ENCODE measurements at places on chromosomes 2 and 18.
A peak's percentile ranks its signal among the peaks of the same experiment; 100 is the strongest.

DNA sequence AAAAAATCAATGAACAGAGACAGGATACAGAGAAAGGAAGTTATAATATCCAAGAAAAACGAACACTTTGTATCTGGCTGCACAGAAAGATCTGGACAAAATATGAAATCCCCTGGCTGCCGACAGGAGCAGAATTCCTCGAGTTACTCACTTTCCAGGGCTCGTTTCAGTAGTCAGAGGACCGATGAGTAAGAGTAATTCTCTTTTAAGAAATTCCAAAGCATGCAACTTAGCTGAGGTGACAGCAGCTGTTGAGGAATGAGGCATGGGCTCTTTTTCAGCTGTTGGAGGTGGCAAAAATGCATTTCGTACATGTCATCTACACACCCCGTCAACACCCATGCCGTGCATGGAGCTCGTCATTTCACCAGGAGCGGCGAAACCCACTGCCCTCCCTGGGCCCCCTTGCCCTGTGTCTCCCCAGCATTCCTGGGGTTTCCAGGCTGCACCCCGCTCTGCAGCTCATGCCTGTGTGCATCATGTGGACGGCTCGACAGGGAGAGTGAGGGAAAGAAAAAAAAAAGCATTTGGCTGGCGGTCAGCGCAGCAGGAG is 210.8 kb upstream of the SMIM21 start:
- no peak for DNase-seq

- no peak for DNase-seq
These were observed 104.7 kb upstream of the COPS8 start for GRCh38 chr2:236980961-236981360.

GRCh38 chr2:66301767-66302140 is 133.2 kb upstream of the MEIS1 start:
- DNase-seq: no peak

GRCh38 chr2:170073288-170073687 is 104.7 kb upstream of the MYO3B start:
- DNase-seq: no peak

DNA sequence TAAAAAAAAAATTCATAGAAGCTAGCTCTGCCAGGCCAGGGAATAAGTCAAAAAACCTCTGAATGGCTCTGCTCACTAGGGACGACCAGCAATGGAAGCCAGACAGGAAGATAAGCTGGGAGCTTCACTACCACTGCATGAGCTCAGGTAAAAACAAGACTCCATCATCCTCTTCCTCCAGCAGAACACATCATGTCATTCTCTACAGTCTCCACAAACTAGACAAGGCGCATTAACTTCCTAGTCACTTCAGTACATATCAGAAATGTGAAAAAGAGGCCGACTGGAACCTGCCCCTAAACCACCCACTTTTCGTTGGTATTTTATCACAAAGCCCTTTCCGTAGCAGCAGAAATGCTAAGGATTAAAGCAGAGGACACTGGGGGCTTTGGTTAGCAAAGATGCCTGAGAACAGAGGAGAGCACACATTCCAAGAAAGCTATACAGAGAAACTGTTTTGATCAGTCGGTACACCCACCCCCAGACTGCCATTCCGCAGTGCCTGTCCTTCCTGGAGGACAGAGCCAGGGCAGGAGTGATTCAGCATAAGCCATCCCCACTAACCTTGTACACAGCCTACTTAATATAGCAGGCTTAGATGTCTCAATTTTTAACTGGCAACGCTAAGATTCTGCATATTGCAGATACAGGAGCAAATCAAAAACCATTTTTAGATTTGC is 53.4 kb downstream of the AAK1 start:
- DNase-seq: no peak

- no peak for DNase-seq
These were observed 17.6 kb upstream of the KIDINS220 start for GRCh38 chr2:8855010-8855409.

GRCh38 chr2:4217737-4218136 is 514.4 kb downstream of the DCDC2C start:
- DNase-seq: no peak

DNA sequence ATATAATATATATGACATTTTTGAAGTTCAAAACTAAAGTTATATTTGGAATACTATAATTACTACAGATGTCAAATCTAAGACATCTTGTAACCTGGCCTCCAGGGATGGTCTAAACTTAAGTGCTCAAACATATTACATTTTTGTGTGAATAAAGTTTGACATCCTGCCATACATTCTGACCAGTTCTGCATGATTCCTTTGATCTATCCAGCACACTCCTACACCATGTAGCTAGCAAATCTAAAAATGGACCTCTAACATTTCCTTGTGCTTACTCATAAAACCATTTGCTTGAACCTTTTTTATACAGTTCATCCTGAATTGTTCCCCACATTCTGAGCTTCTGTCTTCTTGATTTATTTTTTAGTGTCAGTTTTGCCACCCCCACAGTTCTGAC is 294.3 kb upstream of the ZNF804A start:
- no peak for DNase-seq

- peak; percentile 63 for DNase-seq
These were observed 80.8 kb upstream of the LCLAT1 start for GRCh38 chr2:30366199-30366691.

DNA sequence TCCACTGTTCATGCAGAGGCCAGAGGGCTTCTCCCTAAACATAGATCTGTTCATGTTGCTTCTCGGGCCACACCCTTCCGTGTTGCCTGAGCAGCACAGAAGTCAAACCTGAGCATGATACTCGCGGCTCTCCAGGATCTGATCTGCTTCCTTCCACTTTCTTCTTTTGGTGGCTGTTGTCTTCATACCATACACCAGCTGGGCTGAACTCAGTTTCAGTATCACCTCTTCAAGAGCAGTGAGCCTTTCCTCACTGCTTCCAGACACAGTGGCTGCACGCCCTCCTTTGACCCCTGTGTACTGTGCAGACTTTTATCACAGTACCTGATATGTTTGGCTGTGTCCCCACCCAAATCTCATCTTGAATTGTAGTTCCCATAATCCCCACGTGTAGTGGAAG is 348.9 kb downstream of the NBAS start:
- DNase-seq: no peak

GRCh38 chr2:177291701-177292100 is 27.2 kb upstream of the NFE2L2 start:
- no peak for DNase-seq

- DNase-seq: no peak
These were observed 3.2 kb upstream of the KIDINS220 start for GRCh38 chr2:8840475-8841091.

- DNase-seq: no peak
These were observed 186.9 kb downstream of the ZFP36L2 start for GRCh38 chr2:43039376-43040080.

DNA sequence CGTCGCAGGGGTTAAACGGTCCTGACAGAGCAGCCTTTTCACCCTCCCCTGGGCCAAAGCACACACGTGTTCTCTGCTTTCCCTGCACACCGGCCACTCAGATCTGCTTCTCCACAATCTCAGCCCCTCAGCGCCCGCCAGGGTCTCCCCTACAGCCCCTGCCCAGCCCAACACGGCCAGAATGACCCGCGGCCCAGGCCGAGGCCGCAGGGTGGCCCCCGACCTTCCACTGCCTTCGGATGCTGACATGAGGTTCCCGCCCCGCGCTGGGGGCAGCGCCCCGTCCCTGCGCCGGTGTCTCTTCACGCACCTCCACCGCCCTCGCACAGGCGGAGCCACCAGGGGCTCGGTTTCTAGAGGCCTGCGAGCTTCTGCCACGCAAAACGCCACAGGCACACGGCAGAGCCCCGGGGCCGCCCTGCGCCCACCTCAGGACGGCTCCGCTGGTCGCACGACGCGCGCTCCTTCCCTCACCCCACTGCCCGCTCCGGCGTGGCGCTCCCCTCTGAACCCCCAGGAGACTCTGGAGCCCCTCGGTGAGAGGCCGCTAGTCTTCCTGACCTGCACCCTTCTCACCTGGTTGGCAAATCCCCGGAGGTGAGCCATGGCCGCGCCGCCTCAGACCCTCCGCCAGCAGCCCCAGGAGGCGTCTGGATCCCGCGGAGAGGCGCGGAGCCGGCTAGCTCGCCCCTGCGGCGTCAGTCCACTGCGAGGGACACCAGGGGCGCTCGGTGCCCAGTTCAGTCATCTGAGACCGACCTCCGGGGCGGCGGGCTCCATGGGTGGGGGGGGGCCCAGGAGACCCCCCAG is 749 bp downstream of the STK25 start:
- DNase-seq: peak; percentile 57

DNA sequence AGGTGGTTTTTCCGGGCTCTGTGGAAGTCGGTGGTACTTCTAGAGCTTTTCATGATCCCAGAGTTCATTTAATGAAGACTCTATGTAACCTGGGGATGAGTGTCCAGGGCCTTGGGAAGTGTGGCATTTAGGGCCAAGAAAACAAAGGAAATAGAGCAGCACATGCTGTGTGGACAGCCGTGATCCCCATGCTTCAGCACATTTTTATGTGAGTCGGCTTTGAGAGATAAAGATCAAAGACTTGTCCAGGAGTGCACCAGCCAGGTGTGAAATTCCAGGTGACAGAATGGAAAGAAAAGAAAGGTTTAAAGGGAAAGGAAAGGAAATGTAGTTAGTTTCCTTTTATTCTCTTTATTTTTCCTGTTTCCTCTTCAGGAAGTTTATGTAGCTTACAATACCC is 258.0 kb upstream of the NRP2 start:
- DNase-seq: no peak

DNA sequence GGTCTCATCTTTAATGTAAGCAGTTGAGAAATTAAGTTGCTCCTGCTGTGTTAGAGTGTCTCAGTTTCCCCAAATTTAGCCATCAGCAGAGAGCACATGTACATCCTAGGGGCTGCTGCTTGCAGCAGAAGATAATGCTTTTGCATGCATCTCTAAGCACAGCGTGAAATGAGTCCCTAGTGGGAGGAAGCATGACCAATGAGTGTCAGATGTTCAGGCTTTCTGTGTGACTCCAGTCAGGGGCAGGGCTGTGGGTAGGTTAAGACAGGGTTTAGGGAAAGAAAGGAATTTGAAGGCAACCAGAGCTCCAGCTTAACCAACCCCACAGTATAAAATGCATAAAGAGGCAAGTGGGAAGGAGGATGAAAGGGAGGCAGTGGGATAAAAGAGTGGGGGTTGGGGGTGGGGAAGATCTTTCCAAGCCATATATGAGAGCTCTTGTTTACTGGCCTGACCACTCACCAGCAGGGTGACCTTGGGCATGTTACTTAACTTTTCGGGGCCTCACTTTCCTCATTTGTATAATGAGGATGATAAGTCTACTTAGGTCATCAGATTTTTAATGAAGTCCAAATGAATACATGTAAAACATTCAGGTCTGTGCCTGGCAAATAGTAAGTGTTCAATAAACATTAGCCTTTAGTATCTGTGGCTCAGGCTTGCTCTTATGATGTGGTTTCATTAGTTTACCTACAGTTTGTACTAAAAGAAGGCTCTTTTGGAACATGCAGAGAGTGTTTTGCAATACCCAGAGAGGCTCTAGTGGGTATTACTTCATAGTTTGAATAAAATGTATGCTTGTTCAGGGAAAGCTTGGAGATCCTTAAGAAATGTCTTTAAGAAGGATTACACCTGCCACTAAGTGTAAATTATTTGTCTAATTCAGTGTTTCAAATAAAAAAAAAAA is 42.7 kb upstream of the PELI1 start:
- DNase-seq: no peak

DNA sequence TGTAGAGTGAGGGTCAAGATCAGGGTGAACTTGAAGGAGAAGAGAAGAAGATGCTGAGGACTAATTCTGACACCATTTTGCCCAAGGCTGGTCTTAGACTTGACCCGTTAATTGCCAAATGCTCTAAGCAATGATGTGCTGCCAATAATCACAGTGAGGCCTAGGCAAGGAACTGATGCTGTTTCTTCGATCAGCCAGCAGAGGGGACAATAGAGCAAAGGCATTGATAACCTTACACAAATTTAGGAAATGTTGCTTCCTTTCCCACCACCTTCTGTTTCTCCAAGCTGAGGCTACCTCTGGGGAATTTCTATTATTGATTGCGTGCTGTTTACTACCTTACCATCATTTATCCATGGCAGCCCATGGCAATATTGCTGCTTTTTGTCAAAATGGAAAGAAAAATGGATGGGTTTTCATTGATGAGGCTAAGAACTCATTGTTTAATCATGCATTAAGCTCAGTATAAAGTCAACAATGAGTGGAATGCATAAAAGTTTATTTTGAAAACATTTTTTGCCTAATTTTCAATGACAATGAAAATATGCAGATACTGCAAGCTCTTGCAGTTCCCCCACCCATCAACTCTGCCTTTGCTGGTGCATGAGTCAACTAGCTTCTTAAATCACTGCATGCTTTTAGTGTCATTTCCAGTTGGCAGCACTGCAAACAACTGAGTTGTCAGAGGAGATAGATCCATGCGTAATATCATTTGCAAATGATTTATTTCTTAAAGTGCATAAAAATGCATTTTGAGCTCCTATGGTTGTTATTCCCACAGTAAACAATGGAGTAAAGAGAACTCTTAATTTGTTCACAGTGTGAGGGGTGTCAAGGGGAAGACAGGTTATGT is 116.4 kb upstream of the NYAP2 start:
- peak; percentile 10 for DNase-seq

- no peak for DNase-seq
These were observed 557.9 kb downstream of the TNS1 start for GRCh38 chr2:217444932-217445331.

GRCh38 chr2:128325611-128326181 is 7.0 kb upstream of the HS6ST1 start:
- DNase-seq: no peak

DNA sequence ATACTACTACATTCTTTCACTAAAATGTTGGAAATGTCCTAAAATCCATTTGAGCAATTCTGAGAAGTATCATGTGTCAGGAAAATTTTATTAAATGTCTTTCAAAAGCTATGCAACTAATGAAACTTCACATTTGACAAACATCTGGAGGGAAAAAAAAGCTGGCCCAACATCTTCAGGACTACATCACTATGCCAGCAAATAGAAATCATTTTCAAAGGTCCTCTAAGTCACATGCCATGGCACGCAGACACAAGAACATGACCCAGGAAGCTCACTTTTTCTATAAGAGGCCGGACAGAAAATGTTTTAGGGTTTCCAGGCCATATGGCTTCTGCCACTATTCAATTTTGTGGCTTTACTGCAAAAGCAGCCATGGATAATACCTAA is 11.6 kb downstream of the KANSL3 start:
- DNase-seq: no peak

All from stimulated activated CD4-positive, alpha-beta T cell treated with anti-CD3 and anti-CD28 coated beads, Interleukin-15, amount 100 ng/mL, for 24 hours (primary cell).